IgD-negative memory B cell (primary cell): ENCODE measurements at places on chromosomes 2 and 18. TPM values are rescaled to one million over a fixed set of nuclear protein-coding genes. Genes with fewer than 3 reads are reported as not detected.

The CFC1 gene
- polyA plus RNA-seq, result not detected

The FAHD2B gene
- 13.6 TPM for polyA plus RNA-seq

The WDR7 gene
- 16.2 TPM for polyA plus RNA-seq

The GEN1 gene
- 3.2 TPM for polyA plus RNA-seq

The CHST9 gene
- polyA plus RNA-seq, result not detected

The ANKRD29 gene
- polyA plus RNA-seq, result not detected

The ARHGAP28 gene
- polyA plus RNA-seq, result not detected

The PXDN gene
- 0.16 TPM for polyA plus RNA-seq

The RAX gene
- polyA plus RNA-seq, result not detected

The OTOS gene
- not detected for polyA plus RNA-seq

The SLC16A14 gene
- 0.49 TPM for polyA plus RNA-seq

The KATNAL2 gene
- 0.59 TPM for polyA plus RNA-seq

The NDUFV2 gene
- polyA plus RNA-seq, result 144 TPM

The SLC5A7 gene
- not detected for polyA plus RNA-seq

The TDRD15 gene
- 0.34 TPM for polyA plus RNA-seq

The ACADL gene
- not detected for polyA plus RNA-seq
